ENCODE measurements at places on chromosomes 7 and 10.

DNA sequence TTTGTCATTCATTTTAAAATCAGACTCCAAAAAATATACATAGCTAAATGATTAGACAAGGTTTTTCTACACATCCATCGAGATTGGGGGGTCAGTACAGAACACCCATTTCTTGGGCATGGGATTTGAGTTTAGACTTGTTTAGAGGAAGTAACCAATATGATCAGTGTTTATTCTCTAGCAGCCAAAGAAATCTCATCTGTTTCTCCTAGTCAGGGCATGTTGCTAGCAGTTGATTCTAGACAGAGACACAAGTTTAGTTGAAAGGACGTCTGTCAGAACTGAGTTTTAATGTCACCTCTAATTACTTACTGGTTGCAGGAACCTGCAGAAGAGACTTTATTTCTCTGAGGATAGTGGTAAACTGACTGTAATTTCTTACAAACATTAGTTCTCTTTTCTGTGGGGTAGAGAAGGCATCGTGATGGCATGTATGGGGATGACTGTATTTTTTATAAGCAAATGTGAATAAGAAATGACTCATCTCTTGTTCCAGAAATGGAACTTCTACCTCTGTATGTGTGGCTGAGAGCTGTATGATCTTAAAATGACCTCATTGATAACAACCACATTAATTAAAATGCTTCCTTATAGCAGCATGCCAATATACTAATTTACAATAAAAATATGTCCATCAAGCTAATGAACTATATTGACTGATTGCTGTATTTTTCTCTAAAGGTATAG lies 30.6 kb upstream of the RHOBTB1 start:
- no peak for DNase-seq

GRCh38 chr7:33674804-33675411 lies 230.4 kb upstream of the BMPER start:
- no peak for DNase-seq

DNA sequence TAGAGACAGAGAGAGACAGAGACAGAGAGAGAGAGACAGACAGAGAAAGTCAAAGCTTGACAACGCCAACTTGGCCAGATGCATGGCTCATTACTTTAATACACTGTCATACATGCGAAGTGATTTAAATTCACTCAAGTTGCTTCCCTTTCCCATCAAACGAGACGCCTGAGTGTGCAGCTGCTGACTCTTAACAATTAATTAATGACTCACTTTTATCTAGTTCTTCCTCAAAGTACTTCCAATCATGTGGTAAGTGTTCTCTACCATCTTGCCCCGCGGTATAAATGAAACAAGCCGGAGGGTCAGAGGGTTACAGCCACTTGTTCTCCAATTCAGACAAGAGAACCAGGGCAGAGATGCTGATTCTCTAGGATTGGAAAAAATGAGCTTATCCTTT lies 90.8 kb downstream of the SFMBT2 start:
- no peak for DNase-seq

DNA sequence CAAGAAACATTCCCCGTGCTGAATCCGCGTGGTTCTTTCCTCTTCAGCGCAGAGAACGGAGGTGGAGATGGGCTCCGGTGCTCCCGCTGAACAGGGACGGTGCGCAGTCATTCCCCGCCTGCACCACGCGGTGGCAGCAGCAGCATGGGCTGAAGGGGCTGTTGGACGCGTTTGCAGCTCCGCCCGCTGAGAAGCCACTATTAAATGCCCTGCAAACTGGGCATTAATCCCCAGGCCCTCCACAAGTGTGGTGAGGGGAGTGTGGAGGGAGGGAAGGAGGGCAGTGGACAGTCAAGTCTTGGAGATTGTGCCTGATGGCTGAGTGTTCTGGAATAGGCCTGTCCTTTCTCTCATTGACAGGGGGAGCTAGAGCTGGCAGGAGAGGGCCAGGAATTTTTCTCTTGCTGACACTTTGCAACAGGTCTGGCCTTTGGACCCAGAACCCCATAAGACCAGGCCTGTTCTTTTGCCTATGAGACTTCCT lies 240.2 kb upstream of the INHBA start:
- peak; percentile 37 for DNase-seq

DNA sequence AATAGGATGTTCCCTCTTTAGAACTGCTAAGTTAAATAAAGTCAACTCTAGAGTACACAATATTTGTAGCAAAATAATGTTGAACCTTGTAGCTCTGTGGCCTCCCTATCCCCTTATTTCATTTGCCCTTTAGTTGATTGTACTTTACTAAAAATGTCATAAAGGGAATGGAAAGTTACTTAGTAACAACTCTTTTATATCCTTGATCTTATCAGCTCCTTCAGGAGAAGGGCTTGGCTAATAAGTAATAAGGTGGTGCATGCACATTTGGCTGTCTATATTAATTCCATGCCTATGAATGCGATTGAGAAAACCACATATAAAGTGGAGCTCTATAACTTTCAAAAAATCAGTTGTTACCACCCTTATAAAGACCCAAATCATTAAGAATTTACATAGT lies 41.5 kb upstream of the GATA3 start:
- DNase-seq, result no peak

- DNase-seq, result no peak
These were observed 272.7 kb downstream of the CELF2 start for GRCh38 chr10:11290156-11290890.

- no peak for DNase-seq
These were observed 223.3 kb upstream of the FERD3L start for GRCh38 chr7:19368491-19368925.

GRCh38 chr10:33461295-33461640 lies 126.8 kb upstream of the NRP1 start:
- no peak for DNase-seq

GRCh38 chr7:148664324-148664723 lies 34.4 kb upstream of the CUL1 start:
- no peak for DNase-seq

GRCh38 chr7:150855046-150855445 lies 2.7 kb downstream of the AOC1 start:
- no peak for DNase-seq

GRCh38 chr10:69874449-69874848 lies 72.7 kb downstream of the COL13A1 start:
- DNase-seq, result no peak

- no peak for DNase-seq
These were observed 15.8 kb downstream of the KLLN start for GRCh38 chr10:87847550-87847949.

DNA sequence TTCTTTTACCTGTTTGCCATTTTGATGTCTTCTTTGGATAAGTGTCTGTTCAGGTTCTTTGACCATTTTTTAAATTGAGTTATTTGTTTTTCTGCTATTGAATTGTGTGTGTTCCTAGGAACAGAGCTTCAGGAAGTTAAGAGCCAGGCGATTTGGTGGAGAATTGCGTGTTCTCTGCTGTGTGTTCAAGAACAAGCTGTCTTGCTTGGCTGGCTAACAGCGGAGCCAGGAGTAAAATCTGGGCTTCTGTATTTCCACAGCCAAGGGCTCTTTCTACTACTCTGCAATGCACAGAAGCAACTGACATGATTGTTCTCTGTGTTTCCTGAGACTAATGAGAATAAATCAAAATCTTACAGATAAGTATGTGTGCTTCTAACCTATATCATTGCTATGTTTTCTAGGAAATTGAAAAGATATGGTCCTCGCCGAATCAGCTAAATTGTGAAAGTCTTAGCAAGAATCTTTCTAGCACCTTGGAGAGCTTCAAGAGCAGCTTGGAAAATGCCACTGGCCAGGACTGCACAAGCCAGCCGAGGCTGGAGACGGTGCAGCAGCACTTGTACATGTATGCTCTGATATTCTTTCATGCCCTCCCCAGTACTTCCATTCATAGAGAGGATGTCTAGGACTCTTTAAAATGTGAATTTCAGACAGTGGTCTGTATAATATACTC lies 124.2 kb downstream of the ABCA13 start:
- DNase-seq, result no peak

DNA sequence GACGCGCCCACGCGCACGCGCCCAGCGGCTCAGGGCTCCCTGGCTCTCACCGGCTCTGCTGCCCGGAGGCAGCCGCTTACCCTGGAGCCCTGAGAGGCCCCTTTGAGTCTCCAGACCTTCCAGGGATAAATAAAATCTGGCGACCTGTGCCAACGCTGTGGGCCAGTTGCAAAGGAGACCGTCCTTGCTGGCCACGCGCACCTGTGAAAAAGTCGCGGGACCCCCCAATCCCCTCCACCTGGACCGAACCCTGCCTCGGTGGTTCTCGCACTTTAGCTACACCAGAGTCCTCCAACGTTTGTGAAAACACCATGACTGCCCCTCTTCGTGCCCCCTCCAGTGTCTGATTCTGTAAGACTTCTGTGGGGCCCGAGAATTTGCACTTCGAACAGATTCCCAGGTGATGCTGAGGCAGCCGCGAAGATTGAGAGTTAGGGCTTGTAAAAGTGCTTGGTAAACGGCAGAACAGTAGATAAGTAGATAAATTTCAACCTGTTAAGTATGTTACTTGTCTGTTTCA lies 102.4 kb upstream of the SVIL start:
- DNase-seq, result no peak

DNA sequence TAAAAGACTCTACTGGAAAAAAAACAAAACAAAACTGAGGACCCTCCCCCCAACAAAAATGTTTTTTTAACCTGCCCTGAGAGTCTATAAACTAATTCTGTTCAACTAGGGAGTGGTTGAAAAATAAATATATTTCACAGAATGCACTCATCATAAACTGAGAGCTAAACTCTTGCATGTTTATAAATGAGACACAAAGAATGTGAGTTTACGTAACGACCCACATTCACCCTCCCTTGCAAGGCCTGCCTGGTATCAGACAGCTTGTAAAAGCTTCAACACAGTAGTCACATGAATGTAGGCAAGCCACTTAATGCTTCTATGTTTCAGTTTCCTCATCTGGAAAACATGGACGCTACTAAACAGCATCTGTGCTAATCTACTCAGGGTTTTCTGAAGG lies 50.3 kb downstream of the JAZF1 start:
- DNase-seq, result no peak

- DNase-seq, result no peak
These were observed 60.4 kb upstream of the INSIG1 start for GRCh38 chr7:155237297-155237696.

- DNase-seq, result no peak
These were observed 80.2 kb downstream of the KCND2 start for GRCh38 chr7:120353171-120353570.

DNA sequence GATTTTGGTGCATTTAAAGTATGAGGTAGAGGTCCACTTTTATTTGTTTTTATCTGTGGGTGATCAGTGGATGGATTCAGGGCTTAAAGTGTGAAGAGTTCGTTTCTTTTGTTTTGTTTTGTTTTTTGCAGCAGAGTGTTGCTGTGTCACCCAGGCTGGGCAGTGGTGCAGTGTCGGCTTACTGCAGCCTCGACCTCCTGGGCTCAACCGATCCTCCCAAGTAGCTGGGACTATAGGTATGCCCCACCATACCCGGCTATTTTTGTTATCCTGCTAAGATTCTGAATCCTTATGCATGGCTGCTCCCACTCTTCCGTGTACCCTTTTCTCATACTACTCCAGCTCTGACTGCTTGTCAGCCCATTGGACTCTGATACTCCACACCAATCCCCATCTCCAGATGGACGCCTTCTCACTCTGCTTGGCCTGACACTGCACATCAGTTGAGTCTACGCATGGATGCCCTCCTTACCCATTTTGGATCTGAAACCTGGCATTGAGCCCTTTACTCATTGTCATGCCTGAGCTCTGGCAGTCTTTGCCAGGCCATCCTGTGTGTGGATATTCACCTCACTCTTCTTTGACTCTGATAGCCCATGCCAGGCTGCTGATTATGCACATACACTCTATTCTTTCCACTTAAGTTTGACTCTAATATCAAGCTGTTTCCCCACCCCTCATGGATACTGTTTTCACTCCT lies 119.5 kb downstream of the CCSER2 start:
- no peak for DNase-seq

DNA sequence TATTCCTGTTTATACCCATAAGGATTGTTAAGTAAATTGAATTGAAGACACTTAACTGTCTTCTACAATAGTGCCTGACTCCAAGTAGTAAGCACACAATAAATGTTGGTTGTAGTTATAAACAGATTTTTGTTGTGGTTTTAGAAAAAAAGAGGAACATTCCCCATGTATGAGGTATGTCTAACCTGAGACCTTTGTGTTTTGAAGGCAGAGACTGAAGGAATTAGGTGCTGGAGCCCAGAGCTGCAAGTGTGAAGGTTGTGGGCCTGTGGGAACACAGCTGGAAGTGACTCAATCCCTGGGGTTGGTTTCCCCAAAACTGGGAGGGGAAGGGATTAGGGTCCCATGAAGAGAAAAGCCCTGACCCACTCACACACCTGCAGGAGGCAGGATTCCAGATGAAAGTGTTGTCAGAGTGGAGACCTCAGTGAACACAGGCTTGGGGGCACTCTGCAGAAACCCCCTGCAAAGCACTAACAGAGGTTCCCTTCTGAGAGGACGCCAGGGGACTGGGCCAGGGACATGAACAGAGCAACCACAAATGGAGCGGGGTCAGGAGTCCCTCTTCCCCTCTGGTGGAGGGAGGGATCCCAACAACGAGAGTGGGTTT lies 265.1 kb upstream of the KLF14 start:
- DNase-seq, result no peak

GRCh38 chr7:36970551-36971514 lies 246.5 kb upstream of the AOAH start:
- DNase-seq, result no peak

DNA sequence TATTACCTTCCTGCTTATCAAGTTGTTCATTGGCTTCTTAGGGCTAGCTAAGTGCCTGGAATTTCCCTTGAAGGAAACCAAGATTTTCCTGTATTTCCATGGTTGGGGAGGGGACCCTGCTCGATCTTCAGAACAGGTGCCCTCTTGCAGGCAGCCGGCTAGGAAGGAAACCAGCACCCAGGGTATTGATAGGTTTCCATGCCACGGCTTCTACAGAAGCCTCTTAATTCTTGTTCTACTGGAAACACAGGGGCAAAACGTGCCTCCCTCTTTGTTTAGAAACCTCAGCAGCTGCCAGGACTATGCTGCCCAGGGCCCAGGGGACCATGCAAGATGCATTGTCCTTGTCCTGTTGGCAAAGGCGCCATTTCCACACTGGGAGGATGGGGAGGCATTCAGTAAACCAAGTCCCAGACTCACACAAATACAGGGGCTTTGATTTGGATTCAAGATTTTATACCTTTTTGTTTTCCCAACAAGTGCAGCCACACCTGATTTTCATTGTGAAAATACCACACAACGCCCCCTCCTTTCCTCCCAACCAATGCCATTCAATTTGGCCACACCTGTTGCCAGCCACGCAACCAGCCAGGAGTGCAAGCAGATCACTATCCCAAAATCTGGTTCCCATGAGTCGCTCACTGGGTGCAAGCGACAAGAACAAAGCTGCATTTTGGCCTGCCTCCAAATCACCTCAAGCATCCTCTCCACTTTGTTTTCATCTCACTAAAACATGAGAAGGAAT lies 29.6 kb downstream of the C10orf71 start:
- DNase-seq, result no peak

GRCh38 chr7:82471351-82472020 lies 27.9 kb upstream of the CACNA2D1 start:
- no peak for DNase-seq

DNA sequence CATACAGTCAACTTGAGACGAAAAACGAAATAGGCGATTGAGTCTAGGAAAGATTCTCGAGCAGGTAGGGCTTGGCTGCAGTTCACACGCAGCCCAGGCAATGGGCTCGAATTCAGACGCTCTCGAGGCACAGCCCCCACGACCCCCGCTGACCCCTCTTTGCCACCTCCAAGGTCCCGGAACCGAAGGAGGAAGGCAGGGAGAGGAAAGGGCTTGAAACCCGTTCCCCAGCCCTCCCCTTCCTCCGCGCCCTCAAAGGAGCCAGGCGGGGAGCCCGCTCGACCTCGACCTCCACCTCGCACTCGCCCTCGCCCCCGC lies 441 bp downstream of the CCDC186 start:
- DNase-seq, result no peak
